Progenitor cell of endocrine pancreas (in vitro differentiated cells): ENCODE measurements at places on chromosomes 3 and 15.

DNA sequence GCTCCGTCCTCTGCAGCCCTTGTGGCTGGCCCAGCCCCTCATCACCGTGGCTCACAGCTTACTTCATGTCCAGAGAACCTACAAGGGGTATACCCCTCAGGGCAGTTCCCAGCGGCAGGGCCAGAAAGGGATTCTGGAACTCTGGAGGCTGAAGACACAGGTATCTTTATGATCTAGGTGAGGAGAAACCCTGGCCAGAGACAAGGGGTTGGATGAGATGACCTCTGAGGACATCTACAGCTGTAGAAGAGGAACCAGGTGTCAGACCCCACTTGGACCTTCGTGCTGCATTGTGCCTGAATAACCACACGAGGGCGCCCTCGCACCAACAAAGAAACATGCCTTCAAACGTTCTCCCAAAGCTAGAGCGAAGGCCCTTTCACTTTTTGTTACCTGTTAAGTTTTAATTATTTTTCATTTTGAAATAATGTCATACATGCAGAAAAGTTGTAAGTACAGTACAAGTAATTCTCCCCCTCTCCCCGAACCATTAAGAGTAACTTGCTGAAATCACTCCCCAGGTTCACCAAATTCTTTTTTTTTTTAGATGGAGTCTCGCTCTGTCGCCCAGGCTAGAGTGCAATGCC is 118.7 kb upstream of the SMAD3 start:
- no peak overlapping the region for H3K4me3 ChIP-seq
- H3K4me1 ChIP-seq, result no peaks in the 10 kb centered on the region
- no peaks in the 10 kb centered on the region for H3K36me3 ChIP-seq
- peak; percentile 62 for DNase-seq
- H3K27me3 ChIP-seq, result peaks cover 13% of the 10 kb centered on the region

DNA sequence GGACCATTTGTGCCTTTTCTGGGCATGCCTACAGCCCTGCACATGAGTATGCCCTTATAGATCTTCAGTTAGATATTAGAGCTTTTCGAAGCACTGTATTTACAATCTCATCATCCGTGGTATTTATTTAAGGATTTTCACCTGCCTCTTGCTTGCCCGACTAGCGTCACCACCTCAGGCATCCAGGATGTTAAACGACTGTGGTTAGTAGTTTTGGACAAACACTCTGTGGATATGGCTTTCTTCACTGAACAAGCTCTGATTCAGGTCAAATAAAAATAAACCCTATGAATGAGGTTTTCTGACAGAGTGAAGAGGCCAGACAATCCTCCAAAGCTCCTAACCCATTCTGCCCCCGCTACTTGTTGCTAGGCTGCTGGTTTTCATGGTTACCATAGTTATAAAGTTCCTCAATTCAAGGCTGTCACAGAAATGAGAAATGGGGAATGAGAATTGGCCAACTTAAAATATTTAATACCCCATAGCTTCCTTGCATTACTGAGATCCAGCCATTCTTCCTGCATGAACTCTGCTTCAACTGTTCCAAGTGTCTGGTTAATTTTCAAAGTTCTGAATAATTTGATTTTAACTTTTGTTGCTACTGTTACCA is 440.1 kb downstream of the GABRG3 start:
- no peak overlapping the region for H3K27ac ChIP-seq
- peaks cover 3% of the 10 kb centered on the region for H3K27me3 ChIP-seq
- H3K36me3 ChIP-seq, result no peaks in the 10 kb centered on the region
- peaks cover 2% of the 10 kb centered on the region for H3K4me1 ChIP-seq

DNA sequence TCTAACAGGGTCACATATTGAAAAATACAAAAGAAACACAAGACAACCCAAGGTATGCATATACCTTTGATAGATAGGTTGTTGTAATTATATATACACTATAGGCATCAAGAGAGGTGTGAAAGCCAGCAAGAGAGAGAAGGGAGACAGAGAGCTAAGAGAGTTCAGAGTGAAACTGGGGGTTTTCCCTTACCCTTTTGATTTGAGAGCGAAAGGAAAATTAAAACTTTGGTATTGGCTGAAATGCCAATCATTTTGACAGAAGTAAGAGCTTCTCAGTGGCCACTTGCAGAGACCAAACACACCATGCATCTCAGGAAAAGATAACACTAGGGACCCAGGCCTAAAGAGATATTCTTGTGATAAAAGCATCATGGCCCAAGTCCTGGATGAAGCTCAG is 183.6 kb downstream of the SHOX2 start:
- peaks cover 4% of the 10 kb centered on the region for H3K4me1 ChIP-seq
- no peak for DNase-seq
- H3K27ac ChIP-seq, result no peak overlapping the region
- no peaks in the 10 kb centered on the region for H3K36me3 ChIP-seq
- H3K4me3 ChIP-seq, result no peak overlapping the region

GRCh38 chr15:61828008-61828407 is 232.2 kb downstream of the VPS13C start:
- no peak overlapping the region for H3K4me3 ChIP-seq
- H3K27me3 ChIP-seq, result peaks cover 17% of the 10 kb centered on the region
- DNase-seq, result no peak
- H3K4me1 ChIP-seq, result peaks cover 2% of the 10 kb centered on the region

GRCh38 chr3:32630266-32630665 is 54.7 kb upstream of the CNOT10 start:
- no peaks in the 10 kb centered on the region for H3K36me3 ChIP-seq
- H3K27me3 ChIP-seq, result no peaks in the 10 kb centered on the region
- no peak overlapping the region for H3K27ac ChIP-seq
- DNase-seq, result no peak
- no peaks in the 10 kb centered on the region for H3K4me1 ChIP-seq
- no peak overlapping the region for H3K4me3 ChIP-seq

DNA sequence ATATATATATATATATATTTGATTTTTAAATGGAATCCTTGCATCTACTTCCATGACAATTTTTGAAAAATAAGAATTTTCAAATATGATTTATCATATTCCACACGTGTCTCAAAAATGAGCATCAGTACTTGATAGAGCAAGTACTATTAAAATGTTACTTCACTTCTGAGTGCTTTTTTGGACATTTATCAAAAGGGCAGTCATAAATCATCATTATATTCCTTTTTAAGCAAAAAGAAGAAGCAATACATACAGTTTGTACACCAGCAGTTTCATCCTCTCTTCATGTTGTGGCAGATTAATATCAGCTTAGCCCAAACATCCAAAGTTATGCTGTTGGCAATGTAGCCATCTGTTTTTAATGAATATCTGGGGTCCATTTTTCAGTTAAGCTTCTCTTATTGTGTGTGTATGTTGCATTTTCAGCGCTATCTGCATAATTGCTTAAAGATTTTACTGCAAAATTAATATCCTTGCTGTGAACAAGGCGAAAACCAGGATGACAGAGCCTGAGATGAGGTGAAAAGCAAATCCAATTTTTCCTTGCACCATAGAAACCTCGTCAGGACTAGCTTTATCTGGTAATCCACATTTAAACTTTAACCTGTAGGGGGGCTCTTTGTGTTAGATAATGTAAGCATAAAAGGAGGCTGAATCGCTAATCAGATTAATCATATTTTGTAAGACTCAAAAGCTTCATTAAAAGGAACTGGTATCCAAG is 604.9 kb upstream of the AGTR1 start:
- no peak for DNase-seq
- H3K4me3 ChIP-seq, result no peak overlapping the region
- H3K27me3 ChIP-seq, result no peaks in the 10 kb centered on the region
- H3K4me1 ChIP-seq, result no peaks in the 10 kb centered on the region
- H3K27ac ChIP-seq, result no peak overlapping the region

GRCh38 chr3:156681002-156681401 is 6.6 kb downstream of the TIPARP start:
- peaks cover 58% of the 10 kb centered on the region for H3K4me1 ChIP-seq
- no peak for DNase-seq
- peak overlapping the region; percentile 63 for H3K27ac ChIP-seq
- peaks cover 22% of the 10 kb centered on the region for H3K36me3 ChIP-seq

GRCh38 chr15:100628746-100629145 is 26.4 kb downstream of the ASB7 start:
- peaks cover 9% of the 10 kb centered on the region for H3K36me3 ChIP-seq
- peaks cover 8% of the 10 kb centered on the region for H3K4me1 ChIP-seq
- no peak overlapping the region for H3K4me3 ChIP-seq
- DNase-seq, result no peak
- no peaks in the 10 kb centered on the region for H3K27me3 ChIP-seq

DNA sequence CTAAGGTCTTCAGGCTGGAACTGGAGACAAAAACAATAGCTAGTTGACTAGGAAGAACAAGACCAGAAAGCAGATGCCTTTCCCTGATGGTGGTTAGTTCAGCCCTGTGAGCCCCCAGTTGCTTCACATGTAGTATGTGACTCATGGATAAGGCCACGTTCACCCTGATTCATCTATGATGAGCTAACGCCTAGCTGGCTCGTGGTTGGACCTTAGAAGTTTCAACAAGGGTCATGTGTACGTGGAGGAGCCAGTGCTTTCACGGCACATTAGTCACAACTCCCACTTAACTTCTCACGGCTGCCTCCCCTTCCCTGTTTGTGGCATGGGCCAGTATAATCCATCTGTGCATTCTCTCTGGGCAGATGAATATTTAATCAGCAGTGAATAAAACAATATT is 20.6 kb downstream of the COL8A1 start:
- no peak overlapping the region for H3K27ac ChIP-seq
- no peaks in the 10 kb centered on the region for H3K36me3 ChIP-seq
- peaks cover 7% of the 10 kb centered on the region for H3K4me1 ChIP-seq
- DNase-seq, result no peak
- H3K4me3 ChIP-seq, result no peak overlapping the region
- no peaks in the 10 kb centered on the region for H3K27me3 ChIP-seq
